GM12864 (cell line): ENCODE measurements at places on chromosomes 5 and 9.
A peak's percentile ranks its signal among the peaks of the same experiment; 100 is the strongest.

GRCh38 chr5:57725658-57726504 is 243.3 kb upstream of the ACTBL2 start:
- no peak for DNase-seq

DNA sequence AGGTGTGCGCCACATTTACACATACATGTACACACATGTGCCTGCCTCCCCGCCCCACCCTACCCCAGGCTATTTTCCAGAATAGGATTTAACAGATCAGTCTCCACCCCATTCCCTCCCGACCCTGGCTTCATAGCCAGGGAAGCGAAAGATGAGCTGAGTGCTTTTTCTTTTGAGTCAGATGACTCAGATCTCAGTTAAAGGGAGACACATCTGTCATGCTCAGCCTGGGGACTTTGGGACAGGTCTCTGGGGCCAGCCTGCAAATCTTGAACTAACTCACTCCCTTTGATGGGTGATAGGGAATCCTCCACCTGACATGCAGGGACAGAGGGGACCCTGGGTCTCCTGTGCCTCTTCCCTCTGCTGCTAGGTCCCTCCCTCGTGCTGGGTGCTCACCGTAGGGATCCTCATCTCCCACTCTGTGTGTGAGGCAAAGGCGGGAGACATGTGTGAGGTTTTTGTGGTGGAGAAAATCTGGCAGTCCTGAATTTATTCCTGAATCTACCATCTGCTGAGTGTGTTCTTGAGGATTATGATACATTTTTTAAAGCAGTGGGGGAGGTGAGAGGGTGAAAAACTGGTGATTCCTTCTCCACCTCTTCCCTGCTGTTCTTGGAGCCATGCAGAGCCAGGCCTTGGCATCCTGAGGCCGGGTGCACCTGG is 37.7 kb downstream of the NEUROG1 start:
- DNase-seq: no peak

GRCh38 chr9:127803507-127804352 is 1.0 kb downstream of the FPGS start:
- DNase-seq: no peak

- peak; percentile 47 for DNase-seq
These were observed 153.1 kb downstream of the PCSK1 start for GRCh38 chr5:96279801-96280542.

DNA sequence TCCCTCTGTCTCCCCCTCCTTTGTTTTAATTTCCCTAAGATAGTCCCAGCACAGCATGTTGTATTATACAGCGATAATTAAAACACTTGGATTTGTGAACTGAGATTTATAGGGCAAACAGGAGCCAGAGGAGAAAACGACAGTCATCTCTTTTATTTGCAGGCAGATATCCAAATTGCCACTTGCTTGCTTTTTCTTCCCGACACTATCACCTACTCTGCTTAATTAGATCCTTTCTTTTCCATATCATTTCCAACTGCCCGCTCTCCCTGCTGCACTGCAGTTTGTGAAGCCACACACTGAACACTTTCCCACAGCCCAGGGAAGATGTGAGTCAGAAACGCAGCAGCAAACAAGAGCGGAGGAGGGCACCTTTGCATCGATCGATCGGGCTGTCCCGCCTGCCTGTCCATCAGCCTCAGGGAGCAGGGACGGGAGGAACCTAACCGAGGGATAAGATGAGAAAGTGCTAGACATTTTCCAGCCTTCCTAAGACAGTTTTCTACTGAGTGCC is 35.8 kb upstream of the SPRY4 start:
- DNase-seq: no peak

- DNase-seq: no peak
These were observed 41.9 kb downstream of the TNFAIP8 start for GRCh38 chr5:119397518-119398380.

- no peak for DNase-seq
These were observed 69.2 kb upstream of the PLPP1 start for GRCh38 chr5:55603922-55604321.

GRCh38 chr5:41253109-41253508 is 39.8 kb upstream of the C6 start:
- DNase-seq: no peak

- DNase-seq: no peak
These were observed 93.6 kb downstream of the PAX5 start for GRCh38 chr9:36940500-36940853.

DNA sequence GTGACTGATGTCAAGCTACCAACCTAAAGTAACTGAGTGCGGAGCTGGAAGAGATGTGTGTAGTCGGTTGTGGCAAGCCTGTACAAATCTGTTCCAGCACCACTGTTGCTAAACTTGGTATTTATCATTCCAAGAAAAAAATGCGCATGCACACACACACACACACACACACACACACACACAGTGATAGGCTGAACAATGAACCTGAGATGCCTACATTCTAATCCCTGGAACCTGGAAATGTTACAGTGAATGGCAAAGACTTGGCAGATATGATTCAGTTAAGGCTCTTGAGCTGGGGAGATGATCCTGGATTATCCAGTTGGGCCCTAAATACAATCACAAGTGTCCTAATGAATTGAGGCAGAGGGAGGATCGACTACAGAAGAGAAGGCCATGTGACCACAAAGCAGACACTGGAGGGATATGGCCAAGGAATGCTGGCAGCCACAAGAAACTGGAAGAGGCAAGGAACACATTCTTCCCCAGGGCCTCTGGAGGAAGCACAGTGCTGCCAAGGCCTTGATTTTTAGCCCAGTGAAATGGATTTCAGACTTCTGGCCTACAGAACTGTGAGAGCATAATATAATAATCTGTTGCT is 49.7 kb upstream of the LHFPL2 start:
- DNase-seq: no peak

DNA sequence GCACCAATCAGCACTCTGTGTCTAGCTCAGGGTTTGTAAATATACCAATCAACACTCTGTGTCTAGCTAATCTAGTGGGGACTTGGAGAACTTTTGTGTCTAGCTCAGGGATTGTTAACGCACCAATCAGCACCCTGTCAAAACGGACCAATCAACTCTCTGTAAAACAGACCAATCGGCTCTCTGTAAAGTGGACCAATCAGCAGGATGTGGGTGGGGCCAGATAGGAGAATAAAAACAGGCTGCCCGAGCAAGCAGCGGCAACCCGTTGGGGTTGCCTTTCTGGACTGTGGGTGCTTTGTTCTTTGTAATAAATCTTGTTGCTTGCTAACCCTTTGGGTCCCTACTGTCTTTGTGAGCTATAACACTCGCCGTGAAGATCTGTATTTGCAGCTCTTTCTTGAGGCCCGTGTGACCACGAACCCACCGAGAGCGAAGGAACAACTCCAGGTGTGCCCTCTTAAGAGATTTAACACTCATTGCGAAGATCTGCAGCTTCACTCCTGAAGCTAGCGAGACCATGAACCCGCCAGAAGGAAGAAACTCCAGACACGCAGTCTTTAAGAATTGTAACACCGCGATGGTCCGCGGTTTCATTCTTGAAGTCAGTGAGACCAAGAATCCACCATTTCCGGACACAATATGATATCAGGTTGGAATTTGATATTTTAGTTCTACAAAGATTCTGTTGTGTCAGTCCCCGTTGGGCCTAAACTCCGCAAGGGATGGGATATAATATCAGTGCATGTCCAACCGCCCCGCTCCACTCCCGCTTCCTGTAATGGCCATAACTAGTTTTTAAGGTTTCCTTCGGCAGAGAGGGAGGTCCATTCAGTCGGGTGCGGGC is 740 bp upstream of the TRMT10B start:
- no peak for DNase-seq

GRCh38 chr5:112064956-112065355 is 308.0 kb upstream of the NREP start:
- DNase-seq: no peak

- no peak for DNase-seq
These were observed 645.4 kb downstream of the PRELID2 start for GRCh38 chr5:145189746-145190145.

DNA sequence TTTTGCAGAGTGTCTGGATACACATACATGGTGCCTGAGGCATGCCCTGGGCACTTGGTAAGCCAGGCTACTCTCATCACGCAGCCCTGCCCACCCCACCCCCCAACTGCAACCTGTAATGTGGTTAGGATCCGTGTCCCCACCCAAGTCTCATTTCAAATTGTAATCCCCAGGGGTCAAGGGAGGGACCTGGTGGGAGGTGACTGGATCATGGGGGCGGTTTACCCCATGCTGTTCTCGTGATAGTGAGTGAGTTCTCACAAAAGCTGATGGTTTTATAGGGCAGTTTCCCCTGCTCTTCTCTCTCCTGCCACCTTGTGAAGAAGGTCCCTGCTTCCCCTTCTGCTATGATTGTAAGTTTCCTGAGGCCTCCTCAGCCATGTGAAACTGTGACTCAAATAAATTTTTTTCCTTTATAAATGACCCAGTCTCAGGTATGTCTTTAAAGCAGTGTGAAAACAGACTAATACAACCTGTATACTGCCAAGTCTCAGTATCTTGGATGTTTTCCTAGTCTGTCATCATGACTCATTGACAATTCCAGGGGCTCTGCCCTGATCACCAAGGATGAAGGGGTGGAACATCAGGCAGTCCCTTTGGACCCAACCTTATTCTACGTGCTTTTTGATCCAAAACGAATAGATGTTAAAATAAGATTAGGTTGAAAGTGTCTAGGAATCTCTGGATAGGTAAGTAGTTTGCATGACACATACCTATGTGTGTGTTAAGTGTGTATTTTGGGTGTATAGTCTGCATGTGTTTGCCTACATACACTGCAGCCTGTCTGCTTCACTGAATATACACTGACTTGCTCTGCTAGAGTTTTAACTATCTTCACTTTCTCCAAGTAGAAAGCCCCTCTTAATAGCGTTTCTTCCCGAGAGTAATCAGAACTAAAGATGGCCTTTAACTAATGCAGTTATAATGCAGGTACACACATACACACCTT is 293.8 kb downstream of the SLIT3 start:
- no peak for DNase-seq

GRCh38 chr5:93585041-93585766 is 2.2 kb downstream of the NR2F1 start:
- DNase-seq: no peak

GRCh38 chr5:74093561-74093960 is 467.6 kb downstream of the ARHGEF28 start:
- DNase-seq: no peak

GRCh38 chr5:163915481-163915961 is 410.1 kb downstream of the MAT2B start:
- DNase-seq: peak; percentile 67

DNA sequence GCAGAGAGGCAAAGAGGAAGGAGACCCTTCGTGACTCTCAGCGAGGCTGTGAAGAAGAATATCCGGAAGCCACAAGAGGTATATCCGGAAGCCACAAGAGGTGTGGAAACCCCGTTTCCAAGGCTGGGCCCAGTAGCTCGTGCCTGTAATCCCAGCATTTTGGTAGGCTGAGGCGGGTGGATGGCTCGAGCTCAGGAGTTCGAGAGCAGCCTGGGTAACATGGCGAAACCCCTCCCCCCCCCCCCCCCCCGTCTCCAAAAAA is 612 bp upstream of the BBLN start:
- DNase-seq: peak; percentile 27

GRCh38 chr9:90927496-90927895 is 125.9 kb downstream of the SYK start:
- DNase-seq: no peak

DNA sequence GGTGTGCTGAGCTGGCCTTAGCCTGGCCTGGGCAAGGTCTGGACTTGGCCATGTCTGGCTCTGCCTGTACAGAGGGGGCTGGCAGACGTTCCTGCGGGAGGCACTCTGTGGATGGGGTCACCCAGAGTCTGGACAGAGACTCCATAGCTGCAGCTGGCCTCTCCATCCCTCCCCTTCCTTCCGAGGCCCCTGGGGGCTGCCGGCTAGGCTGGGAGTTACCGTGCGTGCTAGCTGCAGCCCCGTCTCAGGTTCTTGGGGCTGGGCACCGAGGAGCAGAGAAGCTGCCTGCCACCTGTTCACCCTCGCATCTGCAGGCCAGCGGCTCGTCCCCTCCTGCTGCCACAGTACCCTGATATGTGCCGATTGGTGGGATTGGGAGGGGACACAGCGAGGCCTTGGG is 63.4 kb downstream of the RXRA start:
- no peak for DNase-seq

DNA sequence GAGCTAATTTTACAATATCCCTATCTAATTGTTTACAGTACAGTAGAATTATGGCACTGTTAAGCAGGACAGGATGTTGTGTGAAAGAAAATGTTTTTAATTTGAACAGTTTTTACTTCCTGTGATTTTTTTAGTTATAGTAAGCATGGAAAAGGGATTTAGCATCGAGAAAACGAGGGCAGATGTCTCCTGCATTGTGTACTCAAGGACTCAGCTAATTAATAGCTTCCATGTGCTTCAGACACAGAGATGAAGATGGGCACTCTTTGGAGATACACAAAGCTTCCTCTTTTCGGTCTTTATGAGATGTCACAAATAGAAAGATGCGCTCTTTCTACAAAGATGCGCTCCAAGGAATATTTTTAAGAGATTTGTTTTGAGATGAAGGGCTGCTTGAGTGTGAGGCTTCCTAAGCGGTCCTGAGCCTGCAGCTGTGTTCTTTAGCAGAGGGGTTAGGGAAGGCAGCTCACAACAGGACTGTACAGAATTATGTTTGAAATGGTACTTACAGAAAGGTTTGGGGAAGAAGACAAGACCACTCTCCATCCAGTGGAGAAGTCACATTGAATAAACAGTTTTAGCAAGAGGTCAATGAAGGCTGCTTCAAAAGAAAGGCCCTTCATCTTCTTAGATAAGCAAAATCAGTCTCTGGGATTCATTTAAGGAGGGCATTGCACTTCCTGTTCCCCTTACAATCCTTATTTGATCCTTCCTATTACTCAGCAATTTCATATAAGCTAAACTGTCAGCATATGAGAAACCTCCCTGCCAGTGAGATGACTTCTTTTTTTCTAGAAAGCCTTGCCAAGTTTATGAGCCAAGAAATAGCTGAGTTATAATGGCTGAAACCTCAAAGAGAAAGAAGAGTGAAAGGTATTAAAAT is 311.5 kb downstream of the EFNA5 start:
- no peak for DNase-seq

GRCh38 chr5:158451993-158452672 is 593.2 kb upstream of the CLINT1 start:
- no peak for DNase-seq

GRCh38 chr5:4271193-4271592 is 675.6 kb downstream of the IRX1 start:
- DNase-seq: no peak

DNA sequence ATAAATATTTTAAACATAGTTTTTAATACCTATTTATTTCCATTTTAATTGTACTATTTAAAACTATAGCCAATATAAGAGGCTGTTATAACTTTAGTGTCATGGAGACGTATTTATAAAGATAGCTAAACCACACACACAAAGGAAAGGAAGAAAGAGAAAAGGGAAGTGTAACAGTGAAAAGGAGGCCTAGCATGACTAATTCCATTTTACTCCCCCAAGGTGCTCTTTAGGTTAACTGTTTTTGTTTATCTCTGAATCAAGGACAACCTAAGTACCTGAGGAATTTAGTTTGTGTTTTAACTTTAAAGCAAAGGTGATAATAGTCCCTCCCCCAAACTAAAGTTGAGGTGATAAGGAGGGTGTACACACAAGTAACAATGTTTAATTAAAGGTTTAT is 1188.9 kb upstream of the C9orf72 start:
- DNase-seq: no peak
